ENCODE measurements at places on chromosomes 7 and 10.

- H3K4me3 ChIP-seq: no peak overlapping the region
- H3K27ac ChIP-seq: no peak overlapping the region
- H3K4me1 ChIP-seq: no peaks in the 10 kb centered on the region
- no peaks in the 10 kb centered on the region for H3K36me3 ChIP-seq
- no peaks in the 10 kb centered on the region for H3K27me3 ChIP-seq
Observed at GRCh38 chr10:90424730-90425129, 433.1 kb downstream of the HTR7 start.

GRCh38 chr7:27095050-27095896 lies 527 bp downstream of the HOXA1 start:
- peaks cover 29% of the 10 kb centered on the region for H3K4me1 ChIP-seq
- H3K36me3 ChIP-seq: no peaks in the 10 kb centered on the region
- peak overlapping the region; percentile 30 for H3K27ac ChIP-seq
- peaks cover 86% of the 10 kb centered on the region for H3K27me3 ChIP-seq
- peak; percentile 20 for DNase-seq

DNA sequence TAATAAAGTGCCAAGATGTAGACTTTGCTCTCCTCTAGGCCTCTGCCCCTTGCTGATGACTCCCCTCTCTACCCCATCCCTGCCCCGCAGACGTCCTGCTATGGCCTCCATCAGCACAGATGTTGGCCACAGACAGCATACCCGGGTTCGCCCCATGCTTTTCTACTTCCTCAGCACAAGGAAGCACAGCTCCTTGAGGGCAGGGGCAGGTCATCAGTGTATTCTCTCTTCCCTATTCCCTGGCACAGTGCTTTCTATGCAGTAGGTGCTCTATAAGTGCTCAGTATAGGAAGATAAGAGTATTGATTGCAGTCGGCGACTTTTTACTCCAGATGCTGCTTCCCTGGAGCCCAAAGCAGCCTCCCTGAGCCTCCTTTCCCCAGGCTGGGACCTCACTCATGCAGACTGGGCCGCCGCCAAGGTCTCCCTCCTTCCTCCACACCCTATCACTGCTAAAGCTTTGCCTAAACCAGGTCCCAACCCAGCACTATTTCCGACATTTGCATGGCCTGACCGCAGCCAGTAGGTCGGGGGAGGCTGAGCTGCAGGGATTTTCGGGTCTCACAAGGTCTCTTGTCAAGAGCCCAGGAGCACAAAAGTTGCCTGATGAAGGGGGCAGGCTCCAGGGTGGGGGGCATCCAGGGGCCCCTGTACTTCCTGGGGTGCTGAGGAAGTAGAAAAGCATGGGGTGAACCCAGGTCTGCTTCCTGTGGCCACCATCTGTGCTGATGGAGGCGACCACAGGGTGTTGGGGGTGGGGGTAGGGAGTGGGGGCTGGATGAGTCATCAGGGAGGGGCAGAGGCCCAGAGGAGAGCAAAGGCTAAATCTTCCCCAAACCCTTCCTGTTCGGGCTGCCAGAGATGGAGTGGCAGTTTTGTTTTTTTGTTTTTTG lies 8.0 kb downstream of the CALHM3 start:
- H3K4me3 ChIP-seq: peak overlapping the region; percentile 54
- H3K27ac ChIP-seq: peak overlapping the region; percentile 67
- peaks cover 3% of the 10 kb centered on the region for H3K27me3 ChIP-seq
- peaks cover 2% of the 10 kb centered on the region for H3K36me3 ChIP-seq
- H3K4me1 ChIP-seq: peaks cover 27% of the 10 kb centered on the region

- no peak overlapping the region for H3K4me3 ChIP-seq
- H3K27me3 ChIP-seq: no peaks in the 10 kb centered on the region
- H3K36me3 ChIP-seq: no peaks in the 10 kb centered on the region
- H3K27ac ChIP-seq: no peak overlapping the region
Observed at GRCh38 chr10:64468219-64468618, 947.0 kb downstream of the REEP3 start.

GRCh38 chr7:4249241-4249640 lies 432.9 kb upstream of the FOXK1 start:
- DNase-seq: no peak
- no peak overlapping the region for H3K27ac ChIP-seq
- H3K27me3 ChIP-seq: no peaks in the 10 kb centered on the region
- H3K36me3 ChIP-seq: no peaks in the 10 kb centered on the region
- H3K4me3 ChIP-seq: no peak overlapping the region

DNA sequence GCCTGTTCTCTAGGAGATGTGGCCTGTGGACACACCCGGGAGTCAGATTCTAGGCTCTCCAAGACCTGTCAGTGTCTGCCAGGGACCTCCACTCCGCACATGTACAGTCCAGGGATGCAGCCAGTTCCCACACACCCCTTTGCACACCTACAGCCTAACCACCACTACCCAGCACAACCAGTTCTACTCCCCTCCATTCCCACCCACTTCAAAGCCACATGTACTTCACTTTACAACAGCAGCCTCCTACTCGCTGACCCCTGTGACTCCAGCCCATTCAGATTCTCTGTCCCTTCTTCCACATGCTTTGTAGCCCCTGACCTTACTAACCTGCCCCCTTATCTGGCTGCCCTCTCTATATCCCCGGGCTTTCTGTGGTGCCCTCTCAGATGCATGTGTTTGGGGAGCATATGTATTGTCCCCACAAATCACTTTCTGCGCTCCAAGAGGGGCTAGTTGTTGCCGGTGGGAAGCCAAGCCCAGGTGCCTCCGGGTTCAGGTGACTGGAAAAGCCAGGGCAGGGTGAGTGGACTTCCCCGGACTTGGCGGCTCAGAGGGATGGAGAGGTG lies 7.2 kb downstream of the LBX1 start:
- no peak overlapping the region for H3K27ac ChIP-seq
- H3K27me3 ChIP-seq: peaks cover 87% of the 10 kb centered on the region
- no peaks in the 10 kb centered on the region for H3K36me3 ChIP-seq
- no peak overlapping the region for H3K4me3 ChIP-seq
- DNase-seq: no peak

DNA sequence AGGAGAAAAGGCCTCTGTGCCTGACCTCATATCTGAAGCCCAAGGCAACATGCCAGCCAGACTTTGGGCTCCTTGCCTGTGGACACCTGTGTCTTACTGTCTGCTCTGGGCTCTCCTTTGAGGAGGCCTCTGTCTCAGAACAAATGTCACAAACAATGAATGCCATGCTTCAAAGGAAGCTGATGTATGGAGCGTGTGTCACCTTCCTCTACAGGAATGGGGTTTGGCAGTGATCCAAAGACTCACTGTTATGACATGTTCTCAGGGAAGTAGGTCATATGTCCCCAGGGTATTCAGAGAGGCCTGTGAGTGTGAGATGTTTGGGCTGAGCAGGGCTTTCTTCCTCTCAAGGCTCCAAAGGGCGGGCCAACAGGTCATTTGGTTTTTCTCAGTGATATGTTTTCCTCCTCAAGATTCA lies 38.4 kb downstream of the PTPRE start:
- DNase-seq: no peak
- peaks cover 6% of the 10 kb centered on the region for H3K27me3 ChIP-seq
- H3K36me3 ChIP-seq: no peaks in the 10 kb centered on the region
- H3K27ac ChIP-seq: no peak overlapping the region
- H3K4me1 ChIP-seq: peaks cover 24% of the 10 kb centered on the region

DNA sequence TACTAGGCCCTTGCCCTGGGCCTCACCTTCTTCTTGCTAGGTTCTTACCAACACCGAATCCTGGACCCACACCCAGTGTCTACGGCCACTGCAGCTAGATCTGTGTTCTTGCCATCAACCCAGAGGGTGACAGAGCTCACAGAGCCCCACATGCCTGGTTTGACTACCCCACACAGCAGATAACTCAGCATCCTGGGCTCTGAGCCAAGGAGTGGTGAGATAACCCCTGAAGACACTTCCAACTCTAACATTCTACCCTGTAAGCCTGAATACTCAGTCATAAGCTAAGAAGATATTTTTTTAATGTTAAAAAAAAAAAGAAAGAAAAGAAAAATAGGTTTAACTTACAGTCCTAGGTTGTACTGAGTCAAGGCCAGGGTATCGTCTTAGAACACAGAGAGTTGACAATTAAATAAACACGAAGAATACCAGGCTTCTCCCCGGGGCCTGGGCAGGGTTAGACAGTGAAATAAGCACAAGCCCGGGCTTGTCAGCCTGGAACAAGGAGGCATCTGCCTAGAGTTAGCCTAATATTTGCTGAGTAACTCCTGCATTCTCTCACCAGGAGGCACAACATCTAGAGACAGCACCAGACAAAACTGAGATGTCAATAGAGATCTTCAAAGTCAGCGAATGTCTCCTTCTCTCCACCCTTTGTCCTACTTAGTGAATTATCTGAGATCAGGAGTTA lies 556.5 kb upstream of the LRRN3 start:
- no peak for DNase-seq
- H3K27me3 ChIP-seq: peaks cover 2% of the 10 kb centered on the region
- H3K36me3 ChIP-seq: no peaks in the 10 kb centered on the region
- no peak overlapping the region for H3K4me3 ChIP-seq
- H3K4me1 ChIP-seq: no peaks in the 10 kb centered on the region

Measured in activated naive CD8-positive, alpha-beta T cell treated with anti-CD3 and anti-CD28 coated beads, Interleukin-2, amount 50 U/mL, for 24 hours (primary cell).